ENCODE measurements at places on chromosomes 16 and 17.

- no peak for DNase-seq
These were observed 105.4 kb upstream of the TBX2 start for GRCh38 chr17:61294286-61294685.

DNA sequence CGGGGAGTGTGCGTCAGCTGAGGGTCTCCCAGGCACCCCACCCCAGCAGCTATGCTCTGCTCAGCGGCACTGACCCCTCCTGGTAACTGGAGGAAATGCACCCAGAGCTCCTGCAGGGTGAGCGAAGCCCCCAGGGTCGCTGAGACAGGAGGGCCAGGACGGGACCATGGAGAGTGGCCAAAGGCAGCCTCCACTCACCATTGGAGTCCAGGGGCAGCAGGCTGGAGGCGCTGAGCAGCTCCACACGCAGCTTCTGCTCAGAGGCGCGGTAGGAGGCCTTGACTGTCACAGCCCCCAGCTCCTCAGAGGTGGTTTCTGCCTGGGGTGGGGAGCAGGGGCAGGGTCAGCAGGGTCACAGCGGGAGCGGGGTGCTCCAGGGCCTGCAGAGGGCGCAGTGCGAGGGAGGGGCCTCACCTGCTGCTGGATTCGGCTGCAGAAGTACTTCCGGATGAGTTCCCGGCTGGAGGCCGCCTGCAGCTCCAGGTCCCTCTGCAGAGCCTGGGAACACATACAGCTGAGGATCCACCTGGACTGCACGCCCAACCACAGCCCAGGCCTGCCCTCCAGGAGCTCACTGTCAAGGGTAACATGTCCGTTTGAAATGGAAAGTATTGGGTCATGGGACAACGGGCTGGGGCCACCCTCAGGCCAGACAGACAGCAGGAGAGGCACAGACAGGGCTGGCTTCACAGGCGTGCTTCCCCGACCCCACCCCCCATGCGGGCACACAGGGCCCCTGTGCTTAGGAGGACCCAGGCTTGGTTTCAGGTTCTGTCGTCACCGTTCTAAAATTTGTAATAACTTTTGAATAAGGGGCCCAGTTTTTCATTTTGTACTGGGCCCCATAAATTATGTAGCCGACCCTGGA, 13.8 kb downstream of the UNC13D start:
- DNase-seq: no peak

GRCh38 chr17:58326609-58327362, 1.8 kb downstream of the TSPOAP1 start:
- DNase-seq: no peak

GRCh38 chr17:63918305-63918704, 334 bp downstream of the GH1 start:
- no peak for DNase-seq

- DNase-seq: no peak
These were observed 611 bp downstream of the SMARCE1 start for GRCh38 chr17:40646791-40647623.

GRCh38 chr17:11499881-11500280, 98.4 kb upstream of the DNAH9 start:
- no peak for DNase-seq

DNA sequence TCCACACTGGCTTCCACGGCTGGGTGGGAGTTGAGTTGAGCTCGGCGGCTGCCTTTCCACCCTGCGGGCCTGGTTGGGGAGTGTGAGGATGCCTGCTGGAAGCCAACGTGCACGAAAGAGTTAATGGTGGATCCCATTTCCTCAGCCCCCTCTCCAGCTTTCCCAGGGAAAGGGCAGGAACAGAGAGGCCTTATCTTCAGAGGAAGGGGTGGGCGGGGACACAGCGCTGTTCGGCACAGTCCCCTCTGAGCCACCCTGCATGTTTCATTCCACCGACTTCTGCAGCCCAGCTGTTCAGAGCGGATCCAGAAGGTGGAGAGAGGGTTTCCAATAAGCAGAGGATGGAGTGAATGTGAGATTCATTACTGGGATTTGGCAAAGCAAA, 295.3 kb downstream of the SEC14L1 start:
- DNase-seq: no peak

DNA sequence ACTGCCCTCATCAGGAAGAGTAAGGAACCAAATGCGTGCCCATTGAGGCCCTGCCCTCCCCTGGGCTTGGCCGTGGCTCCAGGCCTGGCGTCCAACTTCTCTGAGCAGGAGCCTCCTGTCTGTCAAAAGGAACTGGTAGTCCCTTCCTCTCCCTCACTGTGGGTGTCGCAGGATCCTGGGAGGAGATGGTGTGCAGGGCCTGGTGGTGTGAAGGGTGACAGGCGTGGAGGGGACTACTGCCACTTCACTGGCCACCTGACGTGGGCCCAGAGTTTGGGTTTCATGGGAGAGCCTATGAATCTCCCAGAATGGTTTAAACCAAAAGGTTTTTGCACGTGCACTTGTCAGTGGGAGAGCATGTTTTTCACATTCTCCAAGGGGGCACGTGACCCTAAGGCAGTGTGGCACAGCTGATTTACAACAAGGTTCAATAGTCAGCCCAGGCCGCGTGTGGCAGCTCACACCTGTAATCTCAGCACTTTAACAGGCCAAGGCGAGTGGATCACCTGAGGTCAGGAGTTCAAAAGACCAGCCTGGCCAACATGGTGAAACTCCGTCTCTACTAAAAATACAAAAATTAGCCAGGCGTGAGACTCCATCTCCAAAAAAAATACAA, 12.5 kb downstream of the ARL2BP start:
- DNase-seq: no peak

GRCh38 chr17:28720247-28720996, 637 bp downstream of the RPL23A start:
- no peak for DNase-seq

Data from vagina (tissue), 2 donors.